ENCODE measurements at places on chromosomes 5 and 9.
A peak's percentile ranks its signal among the peaks of the same experiment; 100 is the strongest.

GRCh38 chr5:17216176-17216973 is 1.1 kb upstream of the BASP1 start:
- DNase-seq = peak; percentile 39

DNA sequence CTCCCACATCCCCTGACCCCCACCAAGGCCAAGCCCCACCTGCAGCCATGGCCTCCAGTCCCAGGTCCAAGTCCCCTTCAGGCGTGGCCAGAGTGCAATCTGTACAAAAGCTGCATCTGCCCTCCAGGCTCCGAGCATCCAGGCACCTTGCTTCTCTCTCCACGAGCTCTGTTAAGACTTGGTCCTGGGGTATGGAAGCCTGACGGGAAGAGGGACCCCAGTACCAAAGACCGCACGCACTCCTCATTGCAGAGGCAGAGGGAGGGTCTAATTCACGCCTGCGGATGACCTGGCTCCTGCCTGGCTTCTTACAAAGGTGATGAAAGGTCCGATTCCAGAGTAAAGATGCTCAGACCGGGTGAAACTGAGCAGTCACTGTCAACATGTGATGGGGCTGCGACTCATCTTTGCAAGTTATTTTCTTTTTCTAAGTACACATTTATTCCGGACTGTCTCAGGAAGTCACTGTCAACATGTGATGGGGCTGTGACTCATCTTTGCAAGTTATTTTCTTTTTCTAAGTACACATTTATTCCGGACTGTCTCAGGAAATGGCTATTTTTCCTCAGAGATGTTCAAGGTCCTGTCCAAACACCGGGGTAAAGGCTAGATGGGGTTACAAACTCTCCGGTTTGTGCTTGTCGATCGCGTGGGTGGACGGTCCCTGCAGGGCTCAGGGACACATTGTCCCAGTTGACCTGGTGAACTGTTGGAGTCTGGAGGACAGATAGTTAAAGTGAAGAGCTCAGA is 252.0 kb upstream of the IRX4 start:
- no peak for DNase-seq

GRCh38 chr5:52469420-52469819 is 318.3 kb upstream of the ITGA1 start:
- DNase-seq = no peak

GRCh38 chr5:78593465-78593864 is 55.1 kb downstream of the LHFPL2 start:
- no peak for DNase-seq

- DNase-seq = no peak
Observed at GRCh38 chr5:52810426-52810825, 22.7 kb downstream of the ITGA1 start.

Measured in activated CD4-positive, alpha-beta T cell treated with anti-CD3 and anti-CD28 coated beads for 24 hours (primary cell).